ENCODE measurements at places on chromosomes 6 and 20. TPM values are rescaled to one million over a fixed set of nuclear protein-coding genes. Genes with fewer than 3 reads are reported as not detected.

DNA sequence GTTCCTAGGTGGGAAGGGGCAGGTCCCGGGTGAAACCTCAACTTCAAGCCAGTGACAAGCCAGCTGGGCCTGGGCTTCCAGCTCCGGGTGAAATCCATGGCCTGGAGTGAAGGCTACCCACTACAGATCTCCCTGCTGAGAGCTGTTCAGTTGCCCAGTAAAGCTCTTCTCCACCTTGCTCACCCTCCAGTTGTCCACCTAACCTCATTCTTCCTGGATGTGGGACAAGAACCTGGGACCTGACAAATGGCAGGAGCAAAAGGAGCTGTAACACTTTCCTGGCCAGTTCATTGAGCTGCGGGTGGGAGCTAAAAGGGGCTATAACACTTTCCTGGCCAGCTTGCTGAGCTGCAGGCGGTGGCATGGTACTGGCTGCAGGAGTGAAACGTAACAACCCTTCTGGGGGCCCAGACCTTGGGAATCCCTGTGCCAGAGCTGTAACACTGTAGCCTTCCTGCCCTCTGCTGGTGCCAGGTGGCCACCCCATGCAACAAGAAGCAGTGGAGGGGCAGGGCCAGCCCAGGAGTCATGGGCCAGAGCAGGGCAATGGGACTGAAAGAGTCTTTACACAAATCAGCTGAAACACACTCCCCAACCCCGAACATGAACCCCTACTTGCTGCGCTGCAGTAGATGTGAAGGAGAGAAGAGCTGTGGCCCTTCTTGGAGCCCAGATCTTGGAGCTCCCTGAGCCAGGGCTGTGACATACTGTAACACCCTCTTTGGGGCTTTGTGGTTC lies 3.6 kb upstream of the HINT3 start:
- H3K4me1 ChIP-seq: peaks cover 4% of the 10 kb centered on the region
- H3K36me3 ChIP-seq: no peaks in the 10 kb centered on the region
- no peaks in the 10 kb centered on the region for H3K27me3 ChIP-seq
- no peak overlapping the region for H3K27ac ChIP-seq
- no peak for DNase-seq
- H3K4me3 ChIP-seq: no peak overlapping the region

GRCh38 chr6:208364-208763 lies 83.9 kb upstream of the DUSP22 start:
- no peak for DNase-seq
- H3K4me1 ChIP-seq: no peaks in the 10 kb centered on the region

- H3K27me3 ChIP-seq: peaks cover 13% of the 10 kb centered on the region
- no peak overlapping the region for H3K4me3 ChIP-seq
- H3K36me3 ChIP-seq: no peaks in the 10 kb centered on the region
- H3K4me1 ChIP-seq: peaks cover 4% of the 10 kb centered on the region
- no peak overlapping the region for H3K27ac ChIP-seq
Observed at GRCh38 chr20:48026981-48027592, 241.8 kb upstream of the SULF2 start.

GRCh38 chr20:40565001-40565681 lies 123.9 kb downstream of the MAFB start:
- H3K4me1 ChIP-seq: peaks cover 19% of the 10 kb centered on the region
- DNase-seq: no peak
- H3K4me3 ChIP-seq: no peak overlapping the region
- H3K27ac ChIP-seq: no peak overlapping the region
- no peaks in the 10 kb centered on the region for H3K27me3 ChIP-seq

DNA sequence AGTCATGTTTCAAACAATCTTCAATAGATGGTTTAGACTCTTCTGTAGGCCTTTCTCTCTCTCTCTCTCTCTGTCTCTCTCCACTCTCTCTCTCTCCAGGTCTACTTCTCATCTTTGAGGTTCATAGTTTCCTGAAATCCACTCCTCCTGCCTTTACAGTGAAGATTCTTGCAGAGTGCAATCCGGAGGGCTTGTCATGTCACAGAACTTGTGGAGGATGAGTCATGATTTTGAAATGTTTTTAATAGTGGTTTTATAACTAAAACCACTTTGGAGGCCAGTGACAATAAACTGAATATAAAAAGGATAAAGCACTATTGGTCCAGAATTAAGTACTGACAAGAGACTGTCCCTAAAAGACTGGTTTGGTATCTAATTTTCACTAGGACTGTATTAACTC lies 156.3 kb downstream of the KIF6 start:
- peaks cover 4% of the 10 kb centered on the region for H3K27me3 ChIP-seq
- H3K27ac ChIP-seq: no peak overlapping the region
- H3K36me3 ChIP-seq: no peaks in the 10 kb centered on the region
- no peak overlapping the region for H3K4me3 ChIP-seq
- no peak for DNase-seq

DNA sequence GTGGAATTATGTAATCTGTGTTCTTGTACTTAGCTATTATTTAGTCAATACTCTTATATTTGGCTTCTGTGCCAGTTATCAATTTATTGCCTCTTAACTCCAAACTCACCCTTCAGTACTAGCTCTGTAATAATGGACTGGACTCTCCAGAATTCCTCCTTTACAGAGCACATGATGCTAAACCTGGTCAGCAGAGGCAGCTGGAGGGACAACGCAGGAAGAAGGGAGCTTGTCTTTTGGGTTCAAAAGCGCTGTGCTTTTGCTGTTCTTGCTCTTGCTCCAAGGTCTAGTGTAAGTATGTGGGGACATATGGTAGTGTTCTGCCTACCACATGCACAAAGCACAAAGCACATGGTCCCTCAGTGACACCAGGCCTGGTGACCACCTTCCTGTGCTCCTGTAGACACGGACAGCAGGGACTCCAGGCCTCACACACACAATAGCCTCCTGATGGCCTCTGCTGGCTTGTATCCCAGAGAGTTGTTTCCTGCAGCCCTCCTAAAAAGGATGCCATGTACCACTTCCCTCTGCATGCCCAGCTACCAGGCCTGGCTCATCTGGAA lies 46.1 kb downstream of the CHD6 start:
- H3K4me1 ChIP-seq: peaks cover 23% of the 10 kb centered on the region
- H3K36me3 ChIP-seq: peaks cover 6% of the 10 kb centered on the region
- H3K4me3 ChIP-seq: no peak overlapping the region
- H3K27ac ChIP-seq: no peak overlapping the region

- H3K4me1 ChIP-seq: no peaks in the 10 kb centered on the region
- H3K27ac ChIP-seq: no peak overlapping the region
- no peak overlapping the region for H3K4me3 ChIP-seq
- peaks cover 22% of the 10 kb centered on the region for H3K36me3 ChIP-seq
- no peaks in the 10 kb centered on the region for H3K27me3 ChIP-seq
- DNase-seq: no peak
Observed at GRCh38 chr6:43219119-43219518, 10.2 kb downstream of the DNPH1 start.

DNA sequence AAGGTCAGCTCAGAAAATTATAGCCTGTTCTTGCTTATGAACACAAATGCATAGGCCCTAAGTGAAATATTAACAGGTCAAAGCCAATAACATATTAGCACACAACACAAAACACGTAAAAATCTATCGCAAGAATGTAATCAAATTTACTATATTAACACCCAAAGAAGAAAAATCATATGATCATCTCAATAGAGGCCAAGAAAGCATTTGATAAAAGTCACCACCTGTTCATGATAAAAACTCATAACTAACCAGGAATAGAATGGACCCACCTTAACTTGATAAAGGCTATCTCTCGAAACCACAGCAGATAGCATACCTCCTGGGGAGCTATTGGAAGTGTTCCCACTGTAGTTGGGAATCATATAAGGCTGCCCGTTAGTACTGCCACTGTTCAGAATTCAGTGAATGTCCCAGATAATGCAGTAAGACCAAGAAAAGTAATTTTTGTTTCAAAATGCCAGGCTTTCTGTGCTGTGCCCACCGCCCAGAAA lies 21.6 kb downstream of the POFUT1 start:
- no peaks in the 10 kb centered on the region for H3K27me3 ChIP-seq
- no peak overlapping the region for H3K27ac ChIP-seq

- H3K27me3 ChIP-seq: peaks cover 4% of the 10 kb centered on the region
- no peak for DNase-seq
- H3K36me3 ChIP-seq: no peaks in the 10 kb centered on the region
- no peak overlapping the region for H3K27ac ChIP-seq
- H3K4me3 ChIP-seq: no peak overlapping the region
Observed at GRCh38 chr20:10915815-10916214, 242.0 kb upstream of the JAG1 start.

DNA sequence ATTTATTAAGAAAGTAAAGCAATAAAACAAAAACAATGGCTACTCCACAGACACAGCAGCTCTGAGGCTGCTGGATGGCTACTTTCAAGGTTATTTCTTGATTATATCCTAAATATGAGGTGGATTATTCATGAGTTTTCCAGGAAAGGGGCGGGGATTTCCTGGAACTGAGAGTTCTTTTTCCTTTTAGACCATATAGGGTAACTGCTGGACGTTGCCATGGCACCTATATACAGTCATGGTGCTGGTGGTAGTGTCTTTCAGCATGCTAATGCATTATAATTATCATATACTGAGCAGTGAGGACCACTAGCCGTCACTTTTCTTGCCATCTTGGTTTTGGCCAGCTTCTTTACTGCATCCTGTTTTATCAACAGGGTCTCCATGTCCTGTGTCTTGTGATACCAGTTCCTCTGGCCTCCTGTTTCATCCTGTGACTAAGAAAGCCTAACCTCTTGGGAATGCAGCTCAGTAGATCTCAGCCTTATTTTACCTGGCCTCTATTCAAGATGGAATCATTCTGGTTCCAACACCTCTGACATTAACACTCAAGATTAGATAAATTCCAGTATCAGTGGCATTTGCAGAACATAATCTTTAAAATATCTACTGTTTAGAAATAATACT lies 32.3 kb upstream of the TRDN start:
- H3K27ac ChIP-seq: no peak overlapping the region
- no peaks in the 10 kb centered on the region for H3K27me3 ChIP-seq
- H3K4me1 ChIP-seq: no peaks in the 10 kb centered on the region
- no peak for DNase-seq

GRCh38 chr20:54606380-54606779 lies 131.0 kb downstream of the DOK5 start:
- no peaks in the 10 kb centered on the region for H3K36me3 ChIP-seq
- H3K4me3 ChIP-seq: no peak overlapping the region
- no peak overlapping the region for H3K27ac ChIP-seq
- no peaks in the 10 kb centered on the region for H3K27me3 ChIP-seq

DNA sequence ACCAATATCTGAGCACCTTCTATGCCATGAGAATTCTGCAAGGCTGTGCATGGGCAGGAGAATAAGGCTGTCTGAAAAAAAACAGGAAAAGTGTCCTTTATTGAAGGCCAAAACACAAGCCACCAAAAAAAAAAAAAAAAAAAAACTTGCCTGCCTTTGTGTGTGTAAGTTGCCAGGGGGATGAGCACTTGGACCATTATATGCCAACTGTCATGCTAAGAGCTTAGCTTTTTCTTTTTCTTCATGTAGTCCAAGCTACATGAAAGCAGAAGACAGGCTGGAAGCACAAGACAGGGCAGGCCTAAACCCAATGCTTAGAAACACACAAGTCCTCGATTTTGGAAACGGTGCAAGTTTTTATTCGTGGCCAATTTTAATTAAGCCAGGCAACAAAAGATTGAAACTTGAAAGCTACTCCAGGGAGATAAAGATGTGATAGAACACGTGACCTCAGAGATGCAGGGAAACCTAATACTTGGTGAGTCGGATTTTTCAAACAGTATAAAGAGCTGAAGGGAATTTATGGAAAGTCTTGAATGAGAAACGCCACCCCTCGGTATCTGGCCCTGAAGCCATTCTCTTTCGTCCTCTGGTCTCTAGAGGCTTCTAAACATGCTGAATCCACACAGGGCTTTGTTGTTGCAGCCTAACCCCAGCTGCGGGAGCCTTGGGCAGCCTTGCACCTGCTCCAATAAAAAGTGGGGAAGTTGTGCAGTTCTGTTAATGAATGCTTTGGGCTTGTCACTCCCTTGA lies 8.6 kb downstream of the BMP7 start:
- H3K4me1 ChIP-seq: peaks cover 58% of the 10 kb centered on the region
- no peaks in the 10 kb centered on the region for H3K36me3 ChIP-seq
- H3K27me3 ChIP-seq: no peaks in the 10 kb centered on the region

DNA sequence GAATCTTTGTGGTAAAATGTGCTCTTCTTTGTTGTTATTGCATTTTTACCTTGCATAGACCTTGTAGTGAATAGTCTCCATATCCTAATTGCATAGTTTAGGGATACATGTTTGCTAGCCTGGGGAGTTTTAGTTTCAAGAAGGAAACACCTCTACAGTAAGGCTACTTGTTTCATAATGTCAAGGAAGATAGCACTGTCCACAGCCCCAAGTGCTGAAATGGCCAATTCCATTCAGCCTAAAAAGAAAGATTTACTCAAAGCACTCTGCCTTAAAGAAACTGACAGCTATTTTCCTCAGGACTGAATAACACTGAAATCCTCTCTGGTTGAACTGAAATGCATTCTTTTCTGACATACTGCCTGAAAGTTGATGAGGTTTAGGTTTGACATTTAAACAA lies 2.6 kb downstream of the HCRTR2 start:
- H3K27me3 ChIP-seq: peaks cover 69% of the 10 kb centered on the region
- no peak overlapping the region for H3K27ac ChIP-seq
- peaks cover 10% of the 10 kb centered on the region for H3K4me1 ChIP-seq

GRCh38 chr6:37347177-37347576 lies 6.6 kb upstream of the RNF8 start:
- H3K27ac ChIP-seq: no peak overlapping the region
- peaks cover 9% of the 10 kb centered on the region for H3K27me3 ChIP-seq
- H3K4me3 ChIP-seq: no peak overlapping the region
- H3K4me1 ChIP-seq: no peaks in the 10 kb centered on the region
- no peak for DNase-seq

GRCh38 chr6:26400626-26401025 lies 1.4 kb upstream of the BTN3A1 start:
- peaks cover 35% of the 10 kb centered on the region for H3K4me1 ChIP-seq
- no peak for DNase-seq
- H3K27me3 ChIP-seq: peaks cover 13% of the 10 kb centered on the region
- H3K4me3 ChIP-seq: no peak overlapping the region
- peaks cover 9% of the 10 kb centered on the region for H3K36me3 ChIP-seq

DNA sequence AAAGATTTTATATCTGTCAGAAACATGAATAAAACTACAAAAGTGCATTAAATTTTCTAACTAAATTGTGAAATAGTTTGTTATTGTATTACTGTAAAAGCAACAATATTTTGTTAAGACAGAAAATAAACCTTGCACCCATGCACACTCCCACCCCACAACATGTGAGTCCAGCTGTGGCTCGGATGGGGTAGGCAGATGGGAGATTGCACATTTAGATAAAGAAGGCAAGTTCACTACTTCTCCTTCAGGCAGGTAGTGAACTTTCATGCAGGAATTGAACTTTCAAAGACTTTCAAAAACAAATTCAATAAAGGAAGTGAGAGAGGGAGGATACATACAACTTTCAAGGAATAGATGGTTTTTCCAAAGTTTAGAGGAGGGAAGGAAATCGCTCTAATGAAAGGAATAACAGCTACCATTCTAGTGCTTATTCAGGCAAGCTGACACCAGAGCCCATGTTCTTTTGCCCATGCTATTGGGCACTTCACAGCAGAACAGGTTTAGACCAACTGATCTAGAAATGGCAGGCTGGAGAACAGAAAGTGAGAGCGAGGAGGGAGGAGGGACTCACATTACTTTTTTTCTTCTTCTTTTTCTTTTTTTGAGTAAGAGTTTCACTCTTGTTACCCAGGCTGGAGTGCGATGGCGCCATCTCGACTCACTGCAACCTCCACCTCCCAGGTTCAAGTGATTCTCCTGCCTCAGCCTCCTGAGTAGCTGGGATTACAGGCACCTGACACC lies 28.5 kb downstream of the SF3B5 start:
- H3K4me1 ChIP-seq: peaks cover 7% of the 10 kb centered on the region
- H3K36me3 ChIP-seq: no peaks in the 10 kb centered on the region
- DNase-seq: no peak
- H3K4me3 ChIP-seq: no peak overlapping the region

The IPCEF1 gene
- total RNA-seq: 1.5 TPM

The TMEM217 gene
- total RNA-seq: 2.0 TPM

The LY6G5B gene
- 34.2 TPM for total RNA-seq

The ADGRF4 gene
- 1.3 TPM for total RNA-seq
